AG20443 (cell line): ENCODE measurements at places on chromosomes 2 and 18.

DNA sequence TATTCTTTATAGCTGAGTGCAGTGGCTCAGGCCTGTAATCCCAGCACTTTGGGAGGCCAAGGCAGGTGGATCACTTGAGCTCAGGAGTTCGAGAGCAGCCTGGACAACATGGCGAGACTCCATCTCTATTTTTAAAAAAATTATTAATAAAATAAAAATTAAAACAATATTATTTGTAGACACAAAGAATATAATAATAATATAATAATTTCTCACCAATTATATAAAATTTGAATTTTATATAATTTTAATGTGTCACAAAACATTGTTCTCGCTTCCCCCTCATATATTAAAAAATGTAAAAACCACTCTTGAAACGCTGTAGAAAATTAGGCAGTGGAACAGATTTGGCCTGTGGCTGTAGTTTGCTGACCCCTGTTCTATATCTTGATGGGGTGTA lies 5.6 kb upstream of the KDM3A start:
- no peak for DNase-seq

DNA sequence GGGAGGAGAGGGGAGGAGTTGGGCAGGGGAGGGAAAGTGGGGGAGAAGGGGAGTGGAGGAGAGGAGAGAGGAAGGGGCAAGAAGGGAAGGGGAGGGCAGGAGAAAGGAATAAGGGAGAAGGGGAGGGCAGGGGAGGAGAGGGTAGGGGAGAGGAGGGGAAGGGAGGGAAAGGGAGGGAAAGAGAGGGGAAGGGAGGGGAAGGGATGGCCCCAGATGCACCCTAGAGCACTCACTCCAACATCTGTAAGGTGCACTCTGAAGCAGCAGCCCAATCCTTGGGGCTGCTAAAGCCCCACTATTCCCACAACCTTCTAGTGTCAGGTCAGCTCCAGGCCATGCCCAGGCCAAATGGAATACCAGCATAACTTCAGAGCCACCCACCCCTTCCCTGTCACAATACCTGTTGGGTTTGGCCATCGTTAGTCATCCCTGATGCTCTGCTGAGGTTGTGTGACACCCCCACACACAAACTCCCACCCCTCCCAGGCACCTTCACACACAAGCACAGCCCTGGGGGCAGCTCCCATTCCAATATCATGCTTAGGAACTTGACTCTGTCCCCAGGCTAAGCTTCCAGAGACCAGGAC lies 55.7 kb upstream of the PKDCC start:
- DNase-seq: no peak

- DNase-seq: peak; percentile 61
Observed at GRCh38 chr2:25700221-25700660, 26.9 kb upstream of the DTNB start.

DNA sequence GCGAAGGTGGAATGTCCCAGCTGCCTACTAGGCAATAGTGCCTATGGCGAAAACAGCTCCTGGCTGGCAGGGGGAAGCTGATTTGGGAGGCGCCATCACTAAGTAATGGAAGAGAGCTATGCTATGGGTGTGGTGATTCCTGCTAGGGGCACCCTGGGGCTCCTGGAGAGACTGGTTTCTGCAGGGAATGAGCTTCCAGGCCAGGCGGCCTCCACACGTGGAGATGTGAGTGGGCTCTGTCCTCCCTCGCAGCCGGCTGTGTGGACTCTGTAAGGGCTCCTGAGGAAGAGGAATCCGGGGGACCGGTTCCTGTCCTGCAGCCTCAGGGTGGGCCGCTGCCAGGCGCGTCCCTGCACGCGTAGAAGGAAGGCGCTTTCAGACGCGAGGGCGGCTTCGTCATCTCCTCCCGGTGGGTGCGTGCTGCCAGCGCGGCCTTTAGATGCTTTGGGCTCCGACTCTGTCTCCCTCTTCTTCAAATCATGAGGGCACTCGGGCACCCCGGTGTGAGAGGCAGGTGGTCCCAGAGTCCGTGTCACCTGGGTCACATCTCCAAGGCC lies 55.5 kb upstream of the ANKRD62 start:
- peak; percentile 42 for DNase-seq

DNA sequence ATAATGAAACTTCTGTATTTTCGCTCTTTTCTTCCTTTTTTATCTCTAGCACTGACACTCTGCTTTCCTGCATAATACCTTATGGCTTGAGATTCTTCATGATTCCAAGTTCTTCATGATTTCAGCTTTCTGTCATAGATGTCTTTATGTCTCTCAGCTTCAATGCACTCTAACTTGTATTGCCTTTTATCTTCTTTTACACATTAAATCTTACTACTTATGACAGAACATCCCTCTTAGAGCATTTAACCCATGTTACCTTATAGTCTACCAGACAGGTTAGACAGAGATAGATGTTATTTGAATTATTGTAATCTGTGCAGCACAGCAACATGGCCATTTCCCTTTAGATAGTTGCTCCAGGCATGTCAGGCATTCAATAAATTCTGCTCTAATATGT lies 1475.7 kb upstream of the TMEFF2 start:
- no peak for DNase-seq

GRCh38 chr2:171741189-171741588 lies 53.9 kb downstream of the DYNC1I2 start:
- no peak for DNase-seq

- no peak for DNase-seq
Observed at GRCh38 chr2:163692081-163692480, 43.7 kb downstream of the FIGN start.

- DNase-seq: no peak
Observed at GRCh38 chr18:69365658-69366057, 35.0 kb upstream of the DOK6 start.

GRCh38 chr18:13382366-13382953 lies 163.9 kb downstream of the LDLRAD4 start:
- peak; percentile 79 for DNase-seq

DNA sequence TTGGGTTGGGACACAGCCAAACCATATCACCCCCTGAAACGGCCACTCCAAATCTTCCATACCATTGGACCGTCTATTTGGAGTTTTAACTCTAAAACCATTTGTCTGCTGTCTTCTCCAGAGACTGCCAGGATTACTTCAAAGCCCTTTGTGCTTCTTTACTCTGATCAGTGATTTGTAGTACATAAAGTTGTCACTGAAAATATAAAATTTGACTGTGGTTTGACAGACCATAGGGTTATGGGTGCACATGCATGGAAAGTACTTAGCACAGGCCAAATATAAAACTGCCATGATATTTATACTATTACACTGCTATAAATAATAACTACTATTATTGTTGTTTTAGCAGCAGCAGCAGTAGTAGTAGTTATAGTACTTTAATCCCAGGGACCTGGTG lies 53.7 kb upstream of the AQP4 start:
- no peak for DNase-seq

DNA sequence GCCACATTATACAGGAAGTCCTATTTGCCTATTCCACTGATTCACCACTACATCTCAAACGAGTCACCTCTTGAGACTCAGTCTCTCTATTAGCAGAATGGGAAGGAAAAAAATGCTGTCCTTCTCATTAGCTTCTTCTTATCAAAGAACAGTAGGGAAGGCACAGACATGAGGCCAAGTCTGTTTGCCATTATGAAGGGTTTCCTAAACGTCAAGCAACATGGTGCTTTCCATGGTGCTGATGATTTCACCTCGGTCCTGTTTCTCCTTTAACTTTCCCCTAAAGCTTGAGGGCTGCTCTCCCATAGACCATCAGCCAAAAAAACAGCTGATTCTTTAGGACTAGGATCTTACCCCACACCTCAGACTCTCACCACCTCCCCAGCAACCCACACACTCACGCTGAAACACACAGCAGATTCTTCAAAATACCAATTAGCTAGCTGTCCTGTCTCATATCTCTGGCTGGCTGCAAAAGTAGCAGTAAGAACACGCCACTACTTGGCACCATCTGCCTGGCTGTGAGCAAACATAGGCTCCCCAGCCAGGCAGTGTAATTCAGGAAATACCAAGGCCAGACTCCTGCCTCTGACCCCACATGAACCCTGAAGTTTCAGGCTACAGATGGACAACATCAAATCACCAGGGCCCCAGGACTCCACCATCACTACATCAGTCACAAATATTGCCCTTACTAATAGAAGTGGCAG lies 30.5 kb downstream of the GALNT14 start:
- DNase-seq: no peak

GRCh38 chr18:23719634-23720201 lies 30.5 kb downstream of the LAMA3 start:
- peak; percentile 95 for DNase-seq

DNA sequence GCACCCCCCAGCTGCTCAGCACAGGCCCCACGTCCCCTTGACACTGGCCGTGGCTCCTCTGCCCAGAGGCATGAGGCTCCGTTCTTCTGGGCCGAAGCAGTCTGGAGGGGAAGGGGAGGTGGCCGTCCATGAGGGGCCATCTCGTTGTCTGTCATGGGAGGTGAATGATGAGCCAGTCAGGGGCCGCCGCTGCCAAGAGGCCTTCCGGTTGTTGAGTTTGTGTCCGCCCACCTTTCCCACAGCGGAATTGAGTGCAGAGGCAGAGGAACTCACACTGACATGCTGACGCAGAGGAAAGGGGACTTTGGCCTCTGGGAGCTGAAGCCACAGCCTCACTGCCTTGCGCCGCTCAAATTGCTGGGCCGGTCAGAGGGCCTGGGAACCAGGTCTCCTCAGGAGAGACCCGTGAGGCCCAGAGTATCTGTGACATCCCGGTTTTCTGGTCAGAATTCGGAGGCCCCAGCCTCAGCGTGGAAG lies 268.4 kb downstream of the ATAD2B start:
- DNase-seq: no peak

- no peak for DNase-seq
Observed at GRCh38 chr2:2933426-2933825, 444.2 kb downstream of the EIPR1 start.

- DNase-seq: no peak
Observed at GRCh38 chr2:229089776-229090175, 181.3 kb downstream of the PID1 start.

DNA sequence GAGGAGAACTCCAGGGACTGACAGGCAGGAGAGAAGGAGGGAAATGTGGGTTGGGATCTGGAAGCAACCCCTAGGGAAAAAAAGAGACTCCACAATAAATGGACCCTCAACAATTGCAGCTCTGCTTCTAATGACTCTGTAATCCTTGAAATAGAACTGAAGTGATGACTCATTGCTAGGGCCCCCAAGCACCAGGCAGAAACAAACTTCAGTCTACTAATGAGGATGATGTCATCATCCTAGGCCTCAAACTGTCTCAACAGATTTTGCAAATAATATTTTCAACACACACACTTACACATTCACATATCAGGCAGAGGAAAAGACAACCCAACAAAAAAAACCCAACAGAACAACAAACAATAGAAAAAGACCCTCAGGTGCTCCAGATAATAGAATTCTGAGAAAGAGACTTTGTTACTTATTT lies 143.3 kb downstream of the HDAC4 start:
- DNase-seq: peak; percentile 81

- DNase-seq: peak; percentile 18
Observed at GRCh38 chr2:164479460-164479859, 141.8 kb downstream of the GRB14 start.

DNA sequence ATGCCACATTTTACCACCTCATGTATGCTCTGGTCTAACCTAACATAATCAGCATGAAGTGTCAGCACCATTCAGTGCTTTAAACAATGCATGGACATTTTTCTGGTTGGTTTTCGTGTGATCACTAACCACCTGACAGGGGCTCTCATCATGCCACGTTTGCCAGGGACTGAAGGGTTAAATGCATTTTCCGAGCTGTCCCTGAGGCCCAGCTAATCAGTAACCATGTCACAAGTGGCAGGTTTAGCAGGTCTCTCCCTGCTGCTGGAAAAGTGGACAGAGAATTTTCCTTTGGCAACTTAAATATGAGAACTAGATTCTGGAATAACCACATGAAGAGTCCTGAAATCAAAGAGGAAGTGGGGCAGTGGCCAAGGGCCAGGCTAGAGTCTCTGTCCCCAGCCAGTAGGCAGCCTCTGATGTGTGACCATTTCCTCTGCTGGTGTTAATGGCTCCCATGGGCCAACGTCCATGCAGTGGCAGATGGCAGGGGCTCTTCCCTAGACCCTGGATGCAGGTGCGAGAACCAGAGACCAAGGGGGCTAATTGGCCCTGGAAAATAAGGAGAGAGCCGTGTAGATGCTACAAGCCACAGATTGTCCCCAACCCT lies 69.5 kb downstream of the TPGS2 start:
- DNase-seq: no peak

DNA sequence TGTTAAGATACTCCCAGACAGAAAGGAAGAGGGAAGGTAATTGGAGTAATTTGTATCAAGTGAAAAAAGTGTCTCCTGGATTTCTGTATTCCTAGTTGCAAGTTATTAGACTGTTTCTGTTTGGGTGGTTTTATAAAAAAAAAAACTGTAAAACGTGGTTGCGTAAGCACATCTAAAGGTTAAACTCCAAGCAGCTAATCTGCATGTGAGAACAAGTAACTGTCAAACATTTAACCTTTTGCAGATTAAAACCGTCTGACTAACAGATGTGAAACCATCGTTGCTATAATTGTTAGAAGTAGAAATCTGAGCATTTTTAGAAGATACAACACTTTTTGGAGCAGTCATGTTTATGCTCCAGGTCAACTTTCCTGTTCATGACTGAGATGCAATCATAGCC lies 72.3 kb downstream of the AFF3 start:
- DNase-seq: no peak

DNA sequence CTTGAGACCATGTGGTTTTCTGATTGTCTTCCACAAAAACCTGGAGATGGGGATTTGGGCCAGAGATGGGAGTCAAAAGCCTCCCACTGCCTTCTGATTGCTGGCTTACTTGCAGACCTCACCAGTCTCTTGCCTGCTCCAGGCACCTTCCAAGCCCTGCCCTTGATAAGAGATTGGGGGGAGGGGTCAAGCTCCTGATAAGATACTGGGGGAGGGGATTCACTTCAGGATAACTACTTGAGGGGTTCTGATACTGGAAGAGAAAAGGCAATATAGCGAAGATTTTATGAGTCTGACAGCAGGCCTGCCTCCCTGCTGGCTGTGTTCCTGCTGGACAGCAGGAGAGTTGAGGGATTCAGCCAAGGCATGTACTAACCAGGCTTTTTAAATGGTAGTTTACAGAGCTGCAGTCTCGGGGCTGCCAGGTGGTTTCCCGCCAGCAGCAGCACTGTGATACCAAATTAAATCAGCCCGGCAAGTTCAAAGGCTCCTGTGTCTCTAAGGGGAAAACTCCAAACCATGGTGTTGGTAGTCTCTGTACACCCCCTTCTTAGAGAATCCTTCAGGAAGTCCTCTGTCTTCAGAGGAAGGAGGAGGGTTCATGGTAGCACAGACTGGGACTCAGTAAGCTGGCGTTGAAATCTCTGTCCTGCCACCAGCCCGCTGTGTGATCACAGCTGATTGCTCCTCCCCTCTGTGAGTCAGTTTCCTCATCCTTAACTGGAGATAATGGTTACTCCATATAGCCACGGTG lies 58.3 kb downstream of the FBXO36 start:
- DNase-seq: peak; percentile 76

GRCh38 chr2:169131587-169132512 lies 62.5 kb downstream of the DHRS9 start:
- peak; percentile 52 for DNase-seq

DNA sequence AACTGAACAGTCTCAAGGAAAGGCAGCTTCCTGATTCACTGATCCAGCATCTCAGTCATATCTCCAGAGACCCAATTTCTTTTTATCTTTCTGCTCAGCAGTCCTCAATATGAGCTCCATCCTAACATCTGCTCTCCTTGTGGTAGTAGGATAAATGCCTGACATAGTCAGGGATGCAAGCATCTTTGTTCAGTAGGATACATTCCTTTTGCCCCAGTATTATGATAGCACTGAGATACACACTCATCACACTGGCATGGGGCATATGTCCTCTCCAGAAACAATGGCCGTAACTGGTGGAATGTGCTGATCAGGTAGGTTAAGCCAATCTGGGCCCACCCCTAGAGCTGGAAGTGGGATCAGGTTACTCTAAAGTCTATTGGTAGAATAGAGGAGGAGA lies 207.2 kb downstream of the ETAA1 start:
- peak; percentile 17 for DNase-seq
